A172 (cell line): ENCODE measurements at places on chromosomes 4 and X. TPM values are rescaled to one million over a fixed set of nuclear protein-coding genes. Genes with fewer than 3 reads are reported as not detected.

The LDB2 gene
- not detected in 2 replicates for total RNA-seq

- peak; percentile 38 for DNase-seq
Observed at GRCh38 chr4:74671080-74671698, 123.1 kb downstream of the BTC start.

DNA sequence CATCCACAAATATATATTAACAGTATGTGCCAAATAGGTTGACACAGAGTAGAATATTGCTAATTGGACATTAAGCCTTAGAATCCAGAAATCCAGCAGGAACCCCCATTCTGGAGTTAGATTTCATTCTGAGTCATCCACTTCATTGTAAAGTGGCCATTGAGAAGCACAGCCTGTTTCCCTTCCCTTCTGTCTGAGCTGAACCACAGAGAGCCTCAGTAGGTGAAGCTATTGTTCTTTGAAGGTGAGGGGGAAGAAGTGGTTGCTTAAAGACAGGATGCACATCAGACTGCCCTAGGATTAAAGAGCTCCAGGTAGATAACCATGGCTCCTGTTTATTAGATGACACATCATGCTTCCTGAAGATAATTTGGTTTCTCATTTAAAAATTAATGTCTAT is 30.6 kb upstream of the MCF2 start:
- DNase-seq, result peak; percentile 1

GRCh38 chr4:113576947-113577678 is 184.4 kb downstream of the CAMK2D start:
- DNase-seq, result no peak

DNA sequence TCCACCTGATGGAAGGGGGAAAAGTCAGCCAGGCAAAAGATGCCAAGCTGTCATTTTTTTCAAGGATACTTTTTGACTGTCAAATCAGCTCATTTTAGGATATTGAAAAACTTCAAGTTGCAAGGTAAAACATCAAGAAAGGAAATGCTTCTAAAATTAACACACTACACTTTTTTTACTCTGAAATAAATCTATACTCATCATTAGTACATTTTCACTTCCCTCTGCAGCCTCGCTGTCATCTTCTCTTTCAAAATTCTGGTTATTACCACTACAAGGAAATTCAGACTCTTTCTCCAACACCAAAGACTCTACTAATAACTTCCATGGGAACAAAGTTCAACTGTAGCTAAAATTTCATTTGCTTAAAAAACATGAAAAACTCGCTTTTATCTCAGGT is 41.6 kb downstream of the APBB2 start:
- no peak for DNase-seq

The GPR34 gene
- total RNA-seq, result not detected in 2 replicates

DNA sequence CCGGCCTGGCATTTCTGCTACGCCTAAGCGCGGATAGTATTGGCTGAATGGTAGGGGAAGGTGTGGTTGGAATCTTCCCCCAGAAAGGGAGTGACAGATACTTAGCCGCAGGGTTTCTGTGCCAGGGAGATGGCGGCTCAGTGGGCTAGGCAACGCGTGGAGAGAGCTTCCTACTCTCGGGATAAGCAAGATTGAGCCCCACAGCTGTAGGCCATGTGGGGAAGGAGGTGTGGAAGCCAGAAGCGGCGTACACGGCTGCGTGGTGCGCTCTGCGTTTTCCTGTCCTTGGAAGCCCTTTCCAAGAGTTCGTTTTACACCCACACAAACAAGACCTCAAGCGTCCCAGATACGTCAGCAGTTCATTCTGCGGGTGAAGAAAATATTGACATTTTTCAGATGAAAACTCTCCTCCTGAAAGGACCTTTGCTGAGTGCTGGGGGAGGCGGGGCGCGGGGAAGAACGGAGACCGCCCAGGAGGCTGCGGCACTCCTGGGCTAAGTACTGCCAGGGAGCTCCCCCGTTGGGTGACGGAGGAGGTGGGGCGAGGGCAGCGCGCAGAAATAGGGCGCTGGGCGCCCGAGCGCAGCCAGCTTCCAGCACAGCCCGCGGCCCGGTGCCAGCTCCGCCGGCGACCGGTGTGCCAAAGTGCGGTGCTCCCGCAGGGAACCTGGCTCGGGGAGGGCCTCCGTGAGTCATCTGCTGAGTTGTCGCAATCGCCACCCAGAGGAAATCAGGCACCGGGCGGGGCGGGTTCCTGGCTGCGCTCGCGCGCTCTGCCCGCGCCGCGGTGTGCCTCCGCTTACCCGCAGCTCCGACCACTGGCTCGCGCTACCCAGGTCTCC is at the start of gene GPAT3:
Gene GPAT3, plus strand, starts transcription at position 589 of the 842 bp plus-strand sequence. CDS start 515 bp downstream, outside the sequence.
- DNase-seq, result peak; percentile 67

The VCX3B gene
- total RNA-seq, result not detected in 2 replicates

- DNase-seq, result no peak
Observed at GRCh38 chr4:140211693-140212092, 57.7 kb upstream of the MAML3 start.

- DNase-seq, result no peak
Observed at GRCh38 chrX:132741689-132742088, 216.7 kb downstream of the HS6ST2 start.

GRCh38 chr4:105550641-105551040 is 1.8 kb upstream of the ARHGEF38 start:
- peak; percentile 8 for DNase-seq

DNA sequence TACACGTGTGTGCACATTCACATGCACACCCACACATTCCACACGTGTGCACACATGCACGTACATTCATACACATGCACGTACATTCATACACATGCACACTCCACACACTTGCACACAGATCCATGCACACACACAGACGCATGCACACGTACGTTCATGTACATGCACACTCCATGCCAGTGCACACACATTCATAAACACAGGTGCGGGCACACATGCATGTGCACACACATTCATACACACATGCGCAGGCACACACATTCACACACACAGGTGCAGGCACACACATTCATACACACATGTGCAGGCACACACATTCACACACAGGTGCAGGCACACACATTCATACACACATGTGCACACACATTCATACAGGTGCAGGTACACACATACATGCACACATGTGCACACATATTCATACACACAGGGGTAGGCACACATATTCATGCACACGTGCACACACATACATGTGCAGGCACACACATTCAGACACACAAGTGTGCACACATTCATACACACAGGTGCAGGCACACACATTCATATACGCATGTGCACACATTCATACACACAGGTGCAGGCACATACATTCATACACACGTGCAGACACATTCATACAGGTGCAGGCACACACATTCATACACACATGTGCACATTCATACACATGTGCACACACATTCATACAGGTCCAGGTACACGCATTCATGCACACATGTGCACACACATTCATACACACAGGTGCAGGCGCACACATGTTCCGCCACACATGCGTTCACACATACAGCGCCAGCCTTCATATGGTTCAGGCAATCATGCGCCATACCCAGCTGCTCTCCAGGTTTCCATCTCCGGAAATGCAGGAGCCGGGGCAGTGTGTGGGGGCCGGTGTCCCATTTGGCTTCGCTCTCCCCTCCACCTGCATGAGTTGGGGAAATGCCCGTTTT is 124.8 kb downstream of the HMX1 start:
- no peak for DNase-seq

- DNase-seq, result no peak
Observed at GRCh38 chr4:75099321-75099720, 166.4 kb downstream of the PARM1 start.

- DNase-seq, result no peak
Observed at GRCh38 chr4:105835177-105835576, 60.1 kb upstream of the NPNT start.

DNA sequence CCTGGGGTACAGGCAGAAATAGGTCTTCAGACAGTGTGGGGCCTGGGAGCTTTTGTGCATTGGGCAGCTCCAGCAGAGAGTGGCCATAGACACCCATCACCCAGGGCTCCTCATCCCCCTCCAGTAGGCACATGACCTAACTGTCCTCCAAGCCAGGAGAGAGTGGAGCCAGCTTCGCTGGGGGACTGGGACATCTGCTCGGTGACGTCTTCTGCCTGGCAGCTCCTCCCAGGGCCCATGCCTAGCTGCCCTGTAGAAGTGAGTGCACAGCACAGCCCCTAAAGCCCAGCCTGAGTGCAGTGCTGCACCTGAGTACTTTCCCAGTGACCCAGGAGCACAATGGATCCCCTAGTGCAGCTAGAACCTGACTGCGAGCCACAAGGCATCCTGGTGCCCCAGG is 279.7 kb upstream of the SLC7A11 start:
- no peak for DNase-seq

GRCh38 chr4:158895797-158896576 is 127.2 kb downstream of the FNIP2 start:
- DNase-seq, result peak; percentile 56

GRCh38 chrX:51148848-51149247 is 183.8 kb upstream of the NUDT10 start:
- DNase-seq, result no peak

The CXCL8 gene
- 0.09 TPM in 1 of 2 replicates, not detected in the other for total RNA-seq

DNA sequence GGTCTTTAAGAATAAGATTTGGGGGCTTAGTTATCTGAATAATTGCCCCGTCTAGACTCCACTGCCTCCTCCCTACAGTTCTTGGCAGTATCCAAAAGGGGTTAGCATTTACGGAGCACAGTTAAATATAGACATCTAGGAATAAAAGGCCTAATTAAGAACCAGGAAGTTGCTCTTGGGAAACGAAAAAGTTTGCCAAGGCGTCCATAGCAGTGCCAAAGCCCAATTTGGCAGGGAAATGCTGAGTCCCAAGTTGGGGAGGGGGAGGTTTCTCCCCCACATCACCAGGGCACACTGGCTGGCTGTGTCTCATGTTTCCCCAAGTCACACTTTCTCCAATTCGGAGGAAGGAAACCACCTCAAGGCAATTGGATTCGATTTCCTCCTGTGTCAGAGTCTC is 338.7 kb downstream of the FBXW7 start:
- DNase-seq, result no peak

GRCh38 chr4:53019485-53020382 is 157.6 kb downstream of the RASL11B start:
- peak; percentile 15 for DNase-seq

- no peak for DNase-seq
Observed at GRCh38 chr4:148359769-148360168, 82.4 kb downstream of the NR3C2 start.

The CLCN5 gene
- 5.8 and 8.6 TPM in 2 replicates for total RNA-seq

The HTN3 gene
- total RNA-seq, result not detected in 2 replicates

- no peak for DNase-seq
Observed at GRCh38 chrX:30513284-30513683, 64.3 kb downstream of the TASL start.

The MAGEA12 gene
- 0.96 and 1.8 TPM in 2 replicates for total RNA-seq

DNA sequence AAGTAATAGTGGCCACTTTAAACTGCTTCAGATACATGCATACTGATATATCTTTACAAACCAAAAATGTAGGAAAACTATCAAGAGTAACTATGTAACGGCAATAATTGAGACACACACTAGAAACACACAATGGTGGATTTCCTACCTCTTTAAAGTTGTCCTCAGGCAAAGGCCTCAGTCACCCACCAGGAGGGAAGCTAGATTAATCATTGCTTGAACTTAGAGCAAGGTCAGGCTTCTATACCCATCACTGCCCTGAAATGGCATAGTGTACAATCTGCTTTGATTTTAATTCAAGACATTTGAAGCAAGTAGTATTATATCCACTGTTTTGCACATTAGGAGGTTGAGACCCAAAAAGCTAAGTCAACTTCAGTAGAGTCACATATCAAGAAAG is 110.9 kb downstream of the AREG start:
- no peak for DNase-seq

DNA sequence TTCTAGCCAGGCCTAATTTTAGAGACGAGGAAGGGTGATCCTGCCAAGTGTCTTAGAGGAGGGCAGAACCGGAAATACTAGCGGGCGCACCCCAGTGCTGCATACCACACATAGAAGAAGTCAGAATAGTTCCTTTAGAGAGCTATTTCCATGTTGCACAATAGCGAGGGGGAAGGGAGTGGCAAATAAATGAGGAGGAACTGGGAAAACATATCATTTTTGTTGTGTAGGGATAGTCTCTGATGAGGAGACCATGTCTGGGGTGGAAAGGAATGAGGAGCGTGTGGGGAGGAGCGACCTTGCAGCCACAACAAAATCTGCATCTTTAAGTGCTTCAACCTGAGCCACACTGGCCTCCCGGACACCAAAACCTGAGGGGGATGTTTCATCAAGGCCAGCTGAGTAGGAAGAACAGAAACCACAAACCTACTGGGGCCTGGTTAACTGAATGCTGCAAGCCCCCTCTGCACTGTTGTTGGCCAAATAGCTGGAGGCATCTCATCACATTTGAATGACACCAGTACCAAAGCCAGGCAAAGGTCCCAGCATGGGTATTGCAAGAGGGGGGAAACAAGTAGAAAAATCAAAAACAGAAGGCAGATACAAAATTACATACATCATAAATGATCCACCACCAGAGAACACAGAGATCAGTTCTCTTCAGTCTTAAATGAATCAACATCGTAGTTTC is 26.7 kb upstream of the C1QTNF7 start:
- DNase-seq, result peak; percentile 64

GRCh38 chr4:79917246-79917645 is 155.8 kb downstream of the ANTXR2 start:
- peak; percentile 25 for DNase-seq

The TRMT2B gene
- 16.5 and 17.8 TPM in 2 replicates for total RNA-seq

- no peak for DNase-seq
Observed at GRCh38 chr4:105470766-105471165, 3.1 kb downstream of the PPA2 start.

GRCh38 chr4:13966231-13967195 is 339.0 kb upstream of the BOD1L1 start:
- peak; percentile 45 for DNase-seq

The POF1B gene
- not detected in 2 replicates for total RNA-seq

DNA sequence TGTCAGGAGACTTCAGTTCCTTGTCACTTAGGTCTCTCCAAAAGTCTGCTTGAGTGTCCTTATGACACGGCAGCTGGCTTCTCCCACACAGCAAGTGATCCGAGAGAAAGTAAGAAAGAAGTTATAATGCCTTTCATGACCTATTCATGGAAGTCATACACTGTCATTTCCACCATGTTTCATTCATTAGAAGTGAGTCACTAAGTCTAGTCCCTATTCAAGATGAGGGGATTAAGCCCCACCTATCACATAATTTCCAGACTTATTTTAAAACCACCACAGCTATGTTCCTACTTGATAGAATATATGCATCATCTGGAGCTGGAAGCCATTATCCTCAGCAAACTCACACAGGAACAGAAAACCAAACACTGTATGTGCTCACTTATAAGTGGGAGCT is 25.2 kb upstream of the COL25A1 start:
- DNase-seq, result no peak

DNA sequence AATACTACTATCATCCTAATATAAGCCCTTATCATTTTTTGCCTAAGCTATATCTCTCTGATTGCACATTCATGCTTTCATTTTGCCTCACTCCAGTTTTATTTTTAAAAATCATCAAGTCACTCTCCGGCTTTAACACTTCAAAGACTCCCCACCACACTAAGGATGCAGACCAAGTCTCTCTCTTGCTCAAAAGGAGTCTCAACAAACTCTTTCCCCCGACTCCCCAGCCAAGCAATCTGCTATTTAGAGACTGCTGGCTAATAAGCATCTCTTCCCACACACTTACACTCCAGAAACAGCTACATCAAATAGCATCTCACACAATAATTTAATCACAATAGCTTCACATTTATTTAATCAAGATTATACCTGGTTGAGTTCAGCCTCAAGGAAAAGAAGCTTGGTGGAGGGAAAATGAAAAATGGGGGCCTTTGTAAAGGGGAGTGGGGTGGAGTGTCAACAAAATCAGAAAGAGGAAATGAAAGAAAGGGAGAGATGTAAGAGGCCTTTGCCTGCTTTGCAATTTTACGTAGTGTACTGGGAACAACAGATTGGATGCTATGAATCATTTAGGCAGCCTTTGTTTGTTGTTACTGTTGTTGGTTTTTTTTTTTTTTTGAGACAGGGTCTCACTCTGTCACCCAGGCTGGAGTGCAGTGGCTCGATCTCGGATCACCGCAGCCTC is 104.1 kb upstream of the MCF2 start:
- DNase-seq, result no peak
